ENCODE measurements at places on chromosomes 4 and X. TPM values are rescaled to one million over a fixed set of nuclear protein-coding genes. Genes with fewer than 3 reads are reported as not detected.
A peak's percentile ranks its signal among the peaks of the same experiment; 100 is the strongest.

Gene TLR6
- total RNA-seq = 0.44 TPM

Gene NONO
- 203 TPM for total RNA-seq

GRCh38 chr4:89284828-89285227 lies 22.8 kb downstream of the GPRIN3 start:
- no peak overlapping the region for H3K4me3 ChIP-seq
- H3K4me1 ChIP-seq = peaks cover 12% of the 10 kb centered on the region
- H3K36me3 ChIP-seq = no peaks in the 10 kb centered on the region
- H3K27ac ChIP-seq = peak overlapping the region; percentile 77

DNA sequence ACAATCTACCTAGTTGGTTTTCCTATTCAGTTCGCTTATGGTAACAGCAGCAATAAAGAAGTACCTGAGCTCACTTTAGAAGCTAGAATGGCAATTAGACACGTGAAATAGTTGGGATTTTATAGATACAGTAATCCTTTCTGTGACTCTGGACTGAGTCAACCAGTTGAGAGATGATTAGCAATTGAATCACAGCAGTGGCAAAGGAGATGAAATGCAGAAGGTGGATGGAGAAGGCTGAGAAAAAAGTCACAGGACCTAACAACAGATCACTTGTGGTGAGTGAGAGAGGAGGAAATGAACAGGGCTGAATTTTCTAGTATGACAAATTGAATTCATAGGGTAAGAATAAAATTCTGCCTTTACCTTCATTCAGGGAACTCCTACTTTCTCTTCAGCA lies 197.1 kb upstream of the MAGEB18 start:
- no peaks in the 10 kb centered on the region for H3K4me1 ChIP-seq
- H3K4me3 ChIP-seq = no peak overlapping the region
- no peaks in the 10 kb centered on the region for H3K36me3 ChIP-seq
- H3K27me3 ChIP-seq = no peaks in the 10 kb centered on the region
- no peak overlapping the region for H3K27ac ChIP-seq
- DNase-seq = no peak

DNA sequence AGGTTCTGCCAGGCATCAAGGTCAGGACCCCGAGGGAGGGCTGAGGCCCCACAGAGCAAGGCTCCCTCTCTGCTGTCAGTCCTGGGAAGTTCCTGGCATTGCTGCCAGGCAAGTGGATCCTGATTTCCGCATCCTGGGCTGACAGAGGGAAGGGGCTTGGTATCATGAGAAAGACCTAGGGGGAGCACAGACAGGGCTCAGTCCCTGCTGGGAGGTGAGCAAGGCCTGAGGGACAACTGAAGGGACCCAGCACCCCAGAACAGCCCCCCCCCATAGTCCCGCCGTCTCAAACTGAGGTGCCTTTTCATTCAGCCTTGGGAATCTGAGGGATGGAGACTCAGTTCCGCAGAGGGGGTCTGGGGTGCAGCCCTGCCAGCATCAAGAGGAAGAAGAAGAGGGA lies 971 bp downstream of the MAGEA11 start:
- no peaks in the 10 kb centered on the region for H3K27me3 ChIP-seq
- DNase-seq = no peak
- H3K4me1 ChIP-seq = no peaks in the 10 kb centered on the region
- H3K36me3 ChIP-seq = no peaks in the 10 kb centered on the region
